ENCODE measurements at places on chromosomes 16 and 17.

- no peak for DNase-seq
These were observed 47.4 kb upstream of the SLC38A10 start for GRCh38 chr17:81342269-81343070.

- DNase-seq, result no peak
These were observed 590.6 kb downstream of the MAF start for GRCh38 chr16:79009896-79010295.

DNA sequence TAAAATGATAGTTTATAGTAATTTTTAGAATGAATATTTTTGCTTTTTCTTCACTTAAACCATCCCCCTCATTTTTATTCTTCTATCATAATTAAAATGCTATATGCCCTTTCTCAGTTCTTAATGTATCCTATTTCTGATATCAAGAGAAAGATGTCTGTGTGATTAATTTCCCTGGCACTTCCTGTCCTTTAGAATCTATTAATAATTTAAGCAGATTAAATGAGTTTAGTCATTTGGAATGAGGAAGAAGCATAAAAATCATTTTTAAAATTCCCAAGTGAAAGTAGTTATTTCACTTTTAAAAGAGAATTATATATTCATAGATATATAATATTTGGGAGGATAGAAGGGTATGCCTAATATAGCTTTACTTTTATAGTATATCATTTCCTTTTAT, 27.8 kb upstream of the CDR2 start:
- DNase-seq, result no peak

DNA sequence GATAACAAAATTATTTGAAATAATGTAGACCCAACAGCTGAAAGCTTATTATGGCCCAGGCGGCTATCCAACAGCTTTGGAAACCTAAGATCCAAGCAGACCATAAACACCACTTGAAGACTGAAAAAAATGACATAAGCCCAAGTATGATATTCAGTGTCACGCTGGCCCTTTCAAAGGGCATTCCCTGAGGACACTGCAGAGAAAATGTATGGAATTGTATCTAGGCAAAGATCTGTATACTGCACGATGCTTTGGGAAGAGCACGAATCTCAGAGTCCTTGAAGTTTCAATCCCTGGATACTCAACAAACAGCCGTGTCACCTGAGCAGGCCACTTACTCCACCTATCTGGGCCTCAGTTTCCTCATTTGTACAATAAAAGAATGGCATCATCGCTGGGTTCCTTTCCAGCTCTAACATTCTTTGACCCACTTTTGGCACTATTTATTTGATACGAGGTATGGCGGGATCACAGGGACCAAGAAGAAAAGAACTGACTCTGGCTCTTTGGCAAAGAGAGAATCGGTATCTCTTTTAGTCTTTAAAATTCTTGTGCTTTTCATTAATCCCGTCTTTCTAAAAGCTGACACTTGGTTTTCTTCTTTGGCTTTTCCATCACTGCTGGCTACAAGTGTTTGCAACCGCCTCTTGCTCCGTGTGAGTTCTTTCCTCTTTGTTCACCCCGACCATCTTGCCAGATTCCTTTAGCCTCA, 1.2 kb downstream of the STAT5B start:
- no peak for DNase-seq

Measured in T-helper 17 cell (primary cell).